CD4-positive, alpha-beta T cell treated with Interferon gamma for 1 hour (primary cell): ENCODE measurements at places on chromosomes 7 and 10.

GRCh38 chr7:93442478-93443224 is 131.9 kb downstream of the CALCR start:
- DNase-seq, result no peak

GRCh38 chr7:2016761-2017480 is 215.8 kb downstream of the MAD1L1 start:
- no peak for DNase-seq

- no peak for DNase-seq
These were observed 17.3 kb downstream of the IL2RA start for GRCh38 chr10:6044751-6045313.

DNA sequence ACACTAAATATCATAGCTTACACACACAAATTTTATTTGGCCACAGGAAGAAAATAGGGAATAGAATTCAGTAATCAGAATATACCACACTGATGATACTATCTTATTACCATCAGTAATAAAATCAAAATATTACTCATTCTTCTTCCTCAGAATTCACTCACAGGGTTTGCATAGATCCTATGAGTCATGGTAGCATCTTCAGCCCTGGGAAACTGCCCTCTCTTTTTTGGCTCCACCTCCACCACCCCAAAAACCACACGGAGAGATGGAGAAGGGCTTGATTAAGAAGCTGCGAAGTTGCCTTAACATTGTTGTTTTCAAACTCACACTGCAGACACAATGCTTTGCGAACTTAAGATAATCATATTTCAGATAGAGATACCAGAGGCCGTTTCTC is 154.1 kb upstream of the AHR start:
- DNase-seq, result peak; percentile 57

- no peak for DNase-seq
These were observed 72.5 kb downstream of the PRLHR start for GRCh38 chr10:118522791-118523498.

- DNase-seq, result no peak
These were observed 15.2 kb upstream of the FAS start for GRCh38 chr10:88975377-88975720.

GRCh38 chr10:68595513-68595912 is 35.4 kb downstream of the TET1 start:
- no peak for DNase-seq

GRCh38 chr7:37283716-37284115 is 164.9 kb downstream of the ELMO1 start:
- DNase-seq, result no peak

DNA sequence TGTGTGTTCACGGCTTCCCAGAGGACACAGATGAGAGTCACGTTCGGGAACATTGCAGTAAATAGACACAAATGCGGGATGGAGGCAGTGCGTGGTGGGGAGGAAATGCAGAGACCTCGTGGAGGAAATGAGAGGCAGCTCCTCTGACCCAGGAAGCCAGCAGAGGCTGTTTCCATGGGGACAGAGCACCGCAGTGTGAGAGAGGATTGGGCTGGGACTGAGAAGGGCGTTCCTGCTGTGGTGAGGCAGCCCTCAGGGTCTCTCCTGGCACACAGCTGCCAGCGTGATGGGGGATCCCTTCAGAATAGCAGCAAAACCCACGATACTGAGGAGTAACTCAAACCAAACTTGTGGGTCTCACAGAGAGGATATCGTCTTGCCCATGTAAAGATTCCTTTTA is 21.7 kb upstream of the BHLHA15 start:
- no peak for DNase-seq

- DNase-seq, result no peak
These were observed 41.0 kb downstream of the ZEB1 start for GRCh38 chr10:31359979-31360378.

DNA sequence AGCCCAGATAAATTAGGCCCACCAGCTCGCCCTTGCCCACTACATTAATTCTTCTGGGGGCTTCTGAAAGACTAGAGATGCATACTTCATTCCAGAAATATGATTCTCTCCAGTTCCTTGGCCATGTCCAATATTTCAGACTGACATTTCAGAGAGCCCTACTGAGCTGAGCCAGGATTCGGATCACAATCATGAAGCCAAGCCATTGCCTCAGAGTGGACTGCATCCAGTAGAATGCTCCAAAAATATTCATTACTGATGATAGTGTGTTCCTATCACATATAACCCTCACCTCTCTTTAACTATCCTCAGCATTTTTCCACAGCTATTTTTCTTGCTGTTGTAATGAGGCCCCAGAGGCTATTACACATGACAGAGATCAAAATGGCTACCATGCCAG is 38.7 kb downstream of the ARMH3 start:
- no peak for DNase-seq

DNA sequence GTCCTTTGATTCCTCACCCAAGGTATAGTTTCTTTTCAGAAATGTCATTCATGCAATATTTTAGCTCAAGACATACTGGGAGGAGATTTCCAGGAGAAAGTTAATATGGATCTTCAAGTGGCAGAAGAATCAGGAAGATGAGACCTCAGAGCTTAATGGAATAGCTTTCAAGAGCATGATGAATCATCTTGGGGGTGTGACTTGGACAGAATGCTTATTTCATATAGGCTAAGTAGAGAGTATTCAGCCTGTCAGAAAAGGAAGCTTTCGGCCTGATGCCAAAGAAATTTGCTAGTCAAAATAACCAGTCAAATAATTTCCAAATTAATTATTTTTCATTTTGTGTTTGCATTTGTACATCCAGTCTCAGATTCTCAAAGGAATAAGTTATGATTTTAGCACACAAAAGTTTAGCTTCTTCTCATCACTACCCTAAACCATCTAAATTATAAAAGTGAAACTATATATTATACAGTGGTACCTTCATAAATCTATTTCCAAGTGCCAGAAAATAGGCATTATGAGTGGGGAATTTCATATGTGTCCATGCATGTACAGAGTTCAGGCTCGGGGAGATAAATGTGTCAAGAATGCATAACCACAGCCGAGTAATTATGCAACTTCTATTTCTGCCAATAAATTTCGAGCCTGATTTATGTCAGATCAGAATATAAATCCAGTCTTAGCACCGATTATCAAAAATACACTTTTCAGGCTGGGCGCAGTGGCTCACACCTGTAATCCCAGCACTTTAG is 27.3 kb upstream of the CALD1 start:
- DNase-seq, result no peak

- DNase-seq, result no peak
These were observed 78.2 kb upstream of the STEAP1B start for GRCh38 chr7:22578007-22578733.

DNA sequence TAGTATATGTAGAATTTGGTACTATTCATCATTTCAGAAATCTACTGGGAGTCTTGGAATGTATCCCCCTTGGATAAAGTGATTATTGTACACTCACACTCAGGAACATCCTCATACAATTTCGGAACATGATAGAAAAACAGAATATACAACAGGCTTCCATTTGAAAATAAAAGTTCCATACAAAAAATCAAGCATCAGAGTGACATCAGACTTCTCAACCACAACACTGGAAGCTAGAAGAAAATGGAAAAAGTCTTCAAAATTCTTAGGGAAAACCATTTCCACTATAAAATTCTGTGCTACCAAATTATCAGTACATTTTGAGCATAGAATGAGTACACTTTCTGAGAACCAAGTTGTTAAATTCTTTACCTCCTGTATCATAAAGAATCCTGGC is 8.8 kb downstream of the LYZL1 start:
- DNase-seq, result no peak

- DNase-seq, result no peak
These were observed 100.5 kb downstream of the ZEB1 start for GRCh38 chr10:31419394-31420063.

DNA sequence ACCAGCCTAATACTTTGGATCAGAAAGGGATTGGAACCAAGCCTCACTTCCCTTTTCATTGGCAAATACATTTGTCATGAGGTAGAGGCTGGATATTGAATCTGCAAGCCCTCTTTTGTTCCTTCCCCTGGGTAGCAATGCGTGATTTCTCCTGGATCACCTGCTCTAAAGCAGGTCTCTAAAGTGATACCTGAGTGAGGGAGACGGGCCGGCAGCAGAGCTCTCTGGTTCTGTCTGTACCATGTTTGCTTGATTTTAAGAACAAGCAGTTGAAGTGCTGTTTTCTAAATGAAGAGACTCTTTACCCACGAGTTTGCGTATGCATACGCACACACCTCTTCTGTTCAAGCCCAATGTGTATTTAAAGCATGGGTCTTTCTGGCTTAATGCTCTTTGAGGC is 41.1 kb downstream of the GARS1 start:
- DNase-seq, result no peak

GRCh38 chr10:18312374-18313139 is 172.3 kb downstream of the CACNB2 start:
- DNase-seq, result no peak

- no peak for DNase-seq
These were observed 43.0 kb downstream of the NT5C2 start for GRCh38 chr10:103149991-103150622.

GRCh38 chr7:106883456-106884026 is 18.5 kb downstream of the PIK3CG start:
- no peak for DNase-seq

DNA sequence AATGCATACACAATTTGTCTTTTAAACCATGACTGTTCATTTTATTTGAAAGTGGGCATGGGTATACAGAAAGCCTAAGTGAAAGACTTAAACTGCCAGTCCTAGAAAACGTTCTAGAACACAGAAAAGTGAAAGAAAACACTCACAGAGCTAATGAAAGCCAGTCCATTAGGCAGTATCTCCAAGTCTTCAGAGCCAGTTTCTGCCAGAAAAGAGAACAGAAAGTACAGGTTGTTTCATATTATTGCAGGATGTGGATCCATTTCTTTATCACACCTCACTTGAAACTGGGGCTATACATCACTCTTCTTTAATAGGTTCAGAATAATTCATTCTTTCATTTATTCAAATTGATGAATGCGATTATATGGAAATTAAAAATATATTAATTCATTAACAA is 7.7 kb downstream of the PON1 start:
- no peak for DNase-seq

DNA sequence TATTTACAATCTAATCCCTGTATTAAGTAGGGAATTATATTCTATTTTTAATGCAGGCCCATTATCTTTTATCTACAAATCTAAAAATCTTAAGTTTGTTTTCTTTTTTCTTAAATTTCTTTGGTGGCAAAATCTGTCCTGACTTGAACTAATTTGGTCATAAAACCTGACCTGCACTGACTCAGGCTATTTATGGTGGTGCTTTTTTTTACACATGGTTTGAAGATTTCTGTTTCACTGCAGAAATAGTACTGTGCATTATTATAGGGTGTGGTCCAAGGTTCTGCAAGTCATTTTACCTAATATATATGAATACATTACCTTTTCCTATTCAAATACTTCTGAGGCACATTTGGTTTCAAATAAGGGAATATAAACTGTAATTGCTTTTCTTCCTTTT is 137.0 kb downstream of the CD36 start:
- DNase-seq, result no peak

- DNase-seq, result no peak
These were observed 842 bp downstream of the SEMA3A start for GRCh38 chr7:84193747-84194146.

DNA sequence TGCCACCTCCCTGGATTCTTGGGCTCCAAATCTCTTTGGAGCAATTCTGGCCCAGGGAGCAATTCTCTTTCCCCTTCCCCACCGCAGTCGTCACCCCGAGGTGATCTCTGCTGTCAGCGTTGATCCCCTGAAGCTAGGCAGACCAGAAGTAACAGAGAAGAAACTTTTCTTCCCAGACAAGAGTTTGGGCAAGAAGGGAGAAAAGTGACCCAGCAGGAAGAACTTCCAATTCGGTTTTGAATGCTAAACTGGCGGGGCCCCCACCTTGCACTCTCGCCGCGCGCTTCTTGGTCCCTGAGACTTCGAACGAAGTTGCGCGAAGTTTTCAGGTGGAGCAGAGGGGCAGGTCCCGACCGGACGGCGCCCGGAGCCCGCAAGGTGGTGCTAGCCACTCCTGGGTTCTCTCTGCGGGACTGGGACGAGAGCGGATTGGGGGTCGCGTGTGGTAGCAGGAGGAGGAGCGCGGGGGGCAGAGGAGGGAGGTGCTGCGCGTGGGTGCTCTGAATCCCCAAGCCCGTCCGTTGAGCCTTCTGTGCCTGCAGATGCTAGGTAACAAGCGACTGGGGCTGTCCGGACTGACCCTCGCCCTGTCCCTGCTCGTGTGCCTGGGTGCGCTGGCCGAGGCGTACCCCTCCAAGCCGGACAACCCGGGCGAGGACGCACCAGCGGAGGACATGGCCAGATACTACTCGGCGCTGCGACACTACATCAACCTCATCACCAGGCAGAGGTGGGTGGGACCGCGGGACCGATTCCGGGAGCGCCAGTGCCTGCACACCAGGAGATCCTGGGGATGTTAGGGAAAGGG is 913 bp downstream of the NPY start:
- DNase-seq, result no peak

DNA sequence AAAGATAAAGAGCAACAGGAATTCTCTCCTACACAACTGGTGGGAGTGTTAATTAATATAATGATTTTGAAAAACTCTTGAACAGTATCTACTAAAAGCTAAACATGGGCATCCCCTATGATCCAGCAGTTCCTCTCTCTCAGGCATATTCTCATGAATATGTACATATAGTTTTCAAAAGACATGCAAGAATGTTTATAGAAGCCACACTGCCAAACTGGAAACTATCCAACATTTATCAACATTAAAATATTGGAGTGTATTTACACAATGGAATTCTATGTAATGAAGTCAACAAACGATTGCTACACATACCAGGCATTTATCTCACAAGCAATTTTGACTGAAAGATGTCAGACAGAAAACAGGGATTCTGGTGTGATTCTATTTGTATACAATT is 404.5 kb upstream of the ANKRD30A start:
- DNase-seq, result no peak

GRCh38 chr10:14093730-14094484 is 236.8 kb downstream of the FRMD4A start:
- DNase-seq, result no peak

DNA sequence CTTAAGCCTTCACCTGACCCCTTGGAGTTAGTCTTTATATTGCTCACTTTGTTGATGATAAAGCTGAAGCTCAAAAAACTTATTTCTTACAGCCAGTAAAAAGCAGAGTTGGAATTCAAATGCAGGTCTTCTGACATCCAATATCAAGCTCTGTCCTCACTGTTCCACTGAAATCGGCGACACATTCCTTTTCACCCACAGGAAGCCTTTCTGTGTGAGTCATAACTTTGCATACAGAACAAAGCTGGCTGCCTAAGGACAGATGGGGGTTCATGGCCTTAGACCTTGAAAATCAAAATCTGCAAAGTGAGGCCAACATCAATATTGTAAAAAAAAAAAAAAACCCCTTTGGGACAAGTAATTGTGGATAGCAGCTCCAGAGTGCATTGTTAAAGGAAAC is 21.8 kb upstream of the AKR1B1 start:
- no peak for DNase-seq
